PC-3 (cell line): ENCODE measurements at places on chromosomes 5 and 9. TPM values are rescaled to one million over a fixed set of nuclear protein-coding genes. Genes with fewer than 3 reads are reported as not detected.

- DNase-seq: no peak
These were observed 335.4 kb downstream of the MSX2 start for GRCh38 chr5:175059687-175060211.

- no peak for DNase-seq
These were observed 535.3 kb downstream of the PRDM9 start for GRCh38 chr5:24042688-24043087.

GRCh38 chr9:121958530-121958929 lies 134.6 kb downstream of the TTLL11 start:
- peak; percentile 73 for DNase-seq

GRCh38 chr5:1055896-1056610 lies 47.5 kb downstream of the NKD2 start:
- DNase-seq: no peak

- DNase-seq: no peak
These were observed 141.9 kb upstream of the IER5L start for GRCh38 chr9:129319938-129320481.

- no peak for DNase-seq
These were observed 16.8 kb upstream of the SGCD start for GRCh38 chr5:156310115-156310514.

Gene NIPSNAP3A
- 8.6 and 9.1 TPM in 2 replicates for total RNA-seq

GRCh38 chr9:89274838-89275237 lies 36.2 kb upstream of the CKS2 start:
- no peak for DNase-seq

DNA sequence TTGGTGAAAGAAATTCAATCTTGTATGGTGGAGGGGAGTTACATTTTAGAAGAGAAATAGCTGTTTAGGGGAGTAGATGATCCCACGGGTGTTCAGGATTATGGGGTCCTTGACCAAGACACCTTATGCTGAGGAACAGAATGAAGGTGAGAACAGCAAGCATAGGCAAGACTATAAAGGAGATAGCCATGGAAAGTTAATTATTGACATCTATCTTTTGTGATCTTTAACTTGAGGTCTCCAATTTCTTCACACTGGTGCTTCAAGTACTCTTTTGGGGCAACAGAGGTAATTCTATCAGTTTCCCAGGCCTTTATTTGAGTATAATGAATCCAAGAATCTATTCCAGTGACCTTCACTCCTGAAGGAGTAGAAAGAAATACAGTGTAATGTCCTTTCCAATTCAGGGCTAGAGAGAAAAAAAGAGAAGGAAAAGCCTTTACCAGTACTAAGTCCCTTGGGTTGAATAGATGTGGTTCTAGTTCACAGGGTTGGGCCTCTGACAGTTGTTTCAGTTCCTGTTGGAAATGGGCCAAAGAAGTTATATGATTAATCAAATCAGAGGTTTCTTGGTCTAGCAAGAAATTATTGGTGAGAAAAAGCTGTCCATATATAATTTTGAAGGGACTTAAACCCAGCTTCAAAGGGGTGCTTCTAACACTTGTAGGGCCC lies 2104.1 kb upstream of the ACO1 start:
- DNase-seq: no peak

- DNase-seq: no peak
These were observed 49.5 kb downstream of the KLF4 start for GRCh38 chr9:107439991-107440456.

Gene TMEFF1
- total RNA-seq: not detected in 2 replicates

GRCh38 chr9:135989722-135990467 lies 28.7 kb upstream of the UBAC1 start:
- DNase-seq: no peak

- peak; percentile 46 for DNase-seq
These were observed 586.6 kb upstream of the TLE4 start for GRCh38 chr9:78985084-78985738.

Gene IGIP
- 1.3 and 2.1 TPM in 2 replicates for total RNA-seq

DNA sequence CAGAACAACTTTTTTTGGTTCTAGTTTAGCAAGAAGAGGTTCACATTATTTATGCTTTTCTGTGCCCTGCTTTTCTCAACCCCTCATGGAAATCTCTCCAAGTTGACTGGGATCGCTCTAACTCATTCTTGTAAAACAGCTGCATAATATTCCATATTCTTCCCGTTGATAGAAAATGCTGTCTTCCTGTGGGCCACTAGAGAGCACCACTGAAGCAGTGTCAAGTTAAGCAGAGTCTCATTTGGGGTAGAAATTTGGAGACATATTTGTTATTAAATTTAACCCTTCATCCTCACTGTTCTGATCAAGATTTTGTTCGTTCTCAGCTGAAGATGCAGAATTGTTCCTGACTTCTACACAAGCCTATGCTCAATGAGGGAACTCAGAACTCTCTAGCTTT lies 140.1 kb downstream of the CEMIP2 start:
- peak; percentile 30 for DNase-seq

- DNase-seq: no peak
These were observed 142.6 kb downstream of the TARS1 start for GRCh38 chr5:33583332-33583731.

Gene HTR4
- total RNA-seq: not detected in 2 replicates

DNA sequence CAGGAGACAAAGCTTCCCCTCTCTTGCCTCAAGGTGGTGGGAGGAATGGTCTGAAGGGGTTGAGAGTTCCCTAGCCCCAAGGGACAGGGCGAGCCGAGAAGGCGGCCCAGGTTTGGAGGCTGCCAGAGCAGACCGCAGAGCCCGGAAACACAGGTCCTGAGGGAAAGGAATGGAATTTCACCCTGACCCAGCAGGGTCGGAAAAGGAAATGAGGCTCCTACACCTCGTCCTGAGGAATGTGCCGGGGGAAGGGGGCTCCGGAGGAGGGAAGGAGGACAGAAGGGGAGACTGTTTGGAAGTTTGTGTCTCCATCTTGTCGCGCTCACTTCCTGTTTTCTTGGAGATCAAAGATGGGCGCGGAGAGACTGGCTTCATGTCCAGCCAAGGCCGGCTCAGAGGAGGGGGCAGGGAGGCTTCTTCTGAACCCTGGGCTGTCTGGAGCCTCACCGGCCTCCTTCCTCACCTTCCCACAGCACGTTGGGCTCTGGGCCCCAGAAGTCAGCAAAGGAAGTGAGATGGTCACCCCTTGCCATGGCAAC lies 9.6 kb downstream of the ENG start:
- DNase-seq: no peak

DNA sequence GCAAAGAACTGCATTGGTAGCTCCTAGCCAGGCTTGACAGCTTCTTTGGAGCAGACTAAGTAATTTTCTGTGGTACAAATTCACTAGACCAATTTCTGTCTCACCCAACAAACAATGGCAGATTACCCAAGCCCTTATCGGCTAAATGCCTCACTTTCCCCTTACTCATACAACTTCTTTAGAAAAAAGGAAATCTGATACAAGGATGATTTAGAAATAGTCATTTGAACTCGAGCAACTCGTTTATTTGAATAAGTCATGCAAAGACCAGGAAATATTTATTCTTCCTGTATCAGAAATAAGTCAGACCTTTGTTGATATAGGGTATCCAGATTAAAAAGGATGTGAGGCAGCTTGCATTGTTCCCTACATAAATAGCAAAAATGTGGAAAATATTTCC lies 170.4 kb upstream of the CDH6 start:
- peak; percentile 87 for DNase-seq

DNA sequence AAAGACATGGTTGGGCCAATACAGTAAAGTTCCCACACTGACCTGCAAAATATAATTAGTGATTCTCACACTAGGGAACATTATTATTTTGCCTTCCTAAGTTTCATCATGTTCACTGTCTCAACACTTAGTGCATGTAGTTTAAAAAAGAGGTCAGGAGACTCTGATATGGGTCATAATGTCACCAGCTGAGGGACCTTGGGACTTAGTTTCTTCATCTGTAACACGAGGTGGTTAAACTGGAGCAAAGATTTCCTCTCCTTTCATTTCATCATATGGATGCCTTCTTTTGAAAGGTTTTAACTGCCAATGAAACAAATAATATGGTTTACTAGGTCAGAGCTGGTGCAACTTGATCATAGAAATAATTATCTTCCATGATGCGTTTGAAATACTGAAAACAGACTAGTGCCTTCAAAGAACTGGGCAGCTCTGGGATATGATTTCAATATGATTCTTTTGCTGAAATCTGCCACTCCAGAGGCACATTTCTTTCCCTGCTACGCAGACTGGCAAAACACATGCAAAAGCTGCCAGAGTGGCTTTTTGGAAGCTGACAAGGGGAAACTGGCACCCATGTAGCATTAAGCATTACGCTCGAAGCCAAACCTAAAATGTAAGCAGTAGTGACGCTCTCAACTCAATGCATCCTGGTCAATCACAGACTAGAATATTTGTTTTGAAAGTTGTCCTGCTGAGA lies 20.8 kb downstream of the RETREG1 start:
- no peak for DNase-seq

DNA sequence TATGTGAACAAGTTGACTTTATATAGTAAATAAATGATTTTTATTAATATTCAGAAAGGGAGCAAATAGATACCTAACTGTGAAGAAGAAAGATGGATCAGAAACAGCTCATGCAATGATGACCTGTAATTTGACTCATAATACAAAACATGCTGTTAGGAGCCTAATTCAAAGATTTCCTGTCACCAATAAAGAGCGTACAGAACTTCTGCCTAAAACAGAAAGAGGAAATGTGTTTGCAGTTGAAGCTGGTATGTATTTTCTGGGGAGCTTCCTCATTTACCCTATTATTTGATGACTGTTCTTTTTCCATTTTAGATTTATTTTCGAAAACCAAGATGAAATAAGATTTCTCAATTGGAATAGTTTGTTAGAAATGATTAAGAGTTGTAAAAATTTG lies 11.4 kb downstream of the YTHDC2 start:
- no peak for DNase-seq

DNA sequence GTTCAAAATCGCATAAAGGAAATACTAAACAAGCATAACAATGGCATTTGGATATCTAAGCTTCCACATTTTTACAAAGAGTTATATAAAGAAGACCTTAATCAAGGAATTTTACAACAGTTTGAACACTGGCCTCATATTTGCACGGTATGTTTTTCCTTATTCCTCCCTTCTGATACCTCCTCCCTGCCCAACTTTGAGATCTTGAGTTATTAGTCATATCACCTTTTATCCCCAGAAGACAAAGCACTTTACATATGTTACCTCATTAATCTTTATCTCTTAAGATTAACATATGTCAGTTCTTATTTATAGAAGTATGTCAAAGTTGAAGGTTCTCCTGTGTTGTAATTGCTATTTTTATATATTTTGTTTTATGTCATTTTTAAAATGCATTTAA lies 29.8 kb downstream of the TDRD7 start:
- peak; percentile 2 for DNase-seq

Gene SV2C
- total RNA-seq: not detected in 2 replicates

Gene LCNL1
- not detected in 2 replicates for total RNA-seq

DNA sequence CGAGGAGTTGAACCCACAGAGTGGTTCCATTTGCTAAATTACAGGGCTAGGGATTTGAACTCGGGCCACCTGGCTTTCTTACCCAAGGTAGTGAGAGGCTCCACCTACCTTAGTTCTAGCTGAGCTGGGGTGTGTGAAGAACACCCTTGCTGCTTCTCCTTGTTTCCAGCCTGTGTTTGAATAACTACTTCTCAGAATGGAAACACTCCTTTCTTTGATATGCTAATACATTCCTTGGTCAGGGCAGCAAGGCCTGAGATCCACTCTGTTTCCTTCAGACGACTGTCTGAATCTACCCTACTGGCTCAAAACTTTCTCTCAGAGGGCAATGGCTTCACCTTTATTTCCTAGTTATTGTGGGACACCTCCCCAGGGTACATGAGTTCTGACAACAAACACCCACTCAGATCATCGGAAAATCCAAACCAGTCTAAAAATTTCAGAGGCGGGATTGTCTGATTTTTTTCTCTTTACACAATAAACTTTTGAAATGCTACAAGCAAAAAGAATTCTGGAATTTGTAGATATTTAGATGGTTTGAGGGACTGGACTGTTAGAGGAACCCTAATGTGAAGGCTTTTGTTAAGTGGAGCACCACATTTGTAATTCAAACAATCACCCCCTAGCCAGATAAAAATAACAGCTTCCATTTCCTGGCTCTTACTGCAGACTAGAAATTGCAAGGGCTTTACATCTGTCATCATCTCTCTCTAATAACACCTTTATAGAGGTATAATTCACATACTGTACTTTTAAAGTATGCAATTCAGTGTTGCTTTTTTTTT lies 4.0 kb upstream of the ATP6V1G1 start:
- no peak for DNase-seq

Gene PAPPA
- total RNA-seq: not detected in 2 replicates

Gene NMUR2
- not detected in 2 replicates for total RNA-seq

Gene TRAF1
- 0.15 and 0.29 TPM in 2 replicates for total RNA-seq

GRCh38 chr5:55750063-55750462 lies 12.2 kb downstream of the DDX4 start:
- DNase-seq: no peak

GRCh38 chr5:137498301-137498735 lies 808 bp downstream of the SPOCK1 start:
- peak; percentile 4 for DNase-seq

DNA sequence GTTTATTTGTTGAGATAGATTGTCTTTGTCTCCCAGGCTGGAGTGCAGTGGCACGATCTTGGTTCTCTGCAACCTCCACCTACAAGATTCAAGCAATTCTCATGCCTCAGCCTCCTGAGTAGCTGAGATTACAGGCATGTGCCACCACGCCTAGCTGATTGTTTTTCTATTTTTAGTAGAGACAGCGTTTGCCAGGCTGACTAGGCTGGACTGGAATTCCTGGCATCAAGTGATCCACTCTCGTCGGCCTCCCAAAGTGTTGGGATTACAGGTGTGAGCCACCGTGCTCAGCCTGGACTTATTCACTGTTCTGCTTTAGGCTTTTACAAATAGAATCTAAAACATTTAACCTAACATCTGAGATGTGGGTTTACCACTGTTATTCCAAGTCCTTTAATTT lies 91.3 kb downstream of the COMMD10 start:
- DNase-seq: peak; percentile 14

DNA sequence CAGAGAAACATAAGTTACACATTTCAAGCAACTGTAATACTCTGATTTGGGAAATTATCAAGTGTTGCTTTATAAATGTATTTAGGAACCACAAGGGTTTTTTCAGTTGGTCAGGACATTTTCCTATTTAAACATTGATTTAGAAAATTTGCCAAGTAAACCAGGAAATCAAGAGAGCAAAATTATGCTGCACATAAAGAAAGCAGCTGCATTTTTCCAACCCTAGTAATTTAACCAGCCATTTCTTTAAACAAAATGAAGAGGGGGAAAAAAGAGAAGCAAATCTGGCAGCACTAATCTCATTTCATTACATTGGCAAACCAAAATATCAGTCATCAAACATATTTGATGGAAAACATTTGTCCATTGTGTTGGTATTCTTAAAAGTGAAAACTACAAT lies 271.4 kb downstream of the TLE1 start:
- DNase-seq: no peak

DNA sequence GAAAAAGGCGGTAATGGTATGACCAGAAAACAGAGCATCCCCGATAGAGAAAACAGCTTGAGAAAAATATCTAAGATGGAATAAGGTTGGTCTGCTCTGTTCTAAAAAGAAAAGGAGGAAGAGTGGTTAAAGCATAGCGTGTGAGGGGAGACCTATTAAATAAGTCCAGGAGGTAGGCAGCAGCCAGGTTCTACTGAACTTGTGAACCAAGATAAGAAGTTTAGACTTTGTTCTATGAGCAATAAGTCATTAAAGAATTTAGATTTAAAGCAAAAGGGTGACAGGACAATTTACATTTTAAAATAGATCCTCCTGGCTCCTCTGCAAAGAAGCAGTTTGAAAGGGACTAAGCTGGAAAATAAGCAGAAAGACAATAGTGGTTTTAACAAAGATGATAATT lies 81.3 kb upstream of the COX7C start:
- no peak for DNase-seq

- no peak for DNase-seq
These were observed 40.8 kb upstream of the SPATA31C2 start for GRCh38 chr9:88179062-88179521.

- no peak for DNase-seq
These were observed 8.1 kb downstream of the AK3 start for GRCh38 chr9:4732890-4733289.
